ENCODE measurements at places on chromosomes 16 and 17.

DNA sequence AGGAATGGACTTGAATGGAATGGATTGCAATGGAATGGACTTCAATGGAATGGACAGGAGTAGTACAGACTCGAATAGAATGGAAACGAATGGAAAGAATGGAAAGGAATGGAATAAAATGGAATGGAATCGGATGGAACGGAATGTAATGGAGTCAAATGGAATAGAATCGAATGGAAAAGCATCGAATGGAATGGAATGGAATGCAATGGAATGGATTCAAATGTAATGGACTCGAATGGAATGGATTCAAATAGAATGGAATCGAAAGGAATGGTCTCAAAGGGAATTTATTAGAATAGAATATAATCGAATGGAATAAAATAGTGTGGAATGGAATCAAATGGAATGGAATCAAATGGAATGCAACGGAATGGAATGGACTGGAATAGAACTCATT, 484.9 kb upstream of the WSB1 start:
- DNase-seq = no peak

- DNase-seq = no peak
Measured at GRCh38 chr16:17069681-17070080, 401.1 kb downstream of the XYLT1 start.

DNA sequence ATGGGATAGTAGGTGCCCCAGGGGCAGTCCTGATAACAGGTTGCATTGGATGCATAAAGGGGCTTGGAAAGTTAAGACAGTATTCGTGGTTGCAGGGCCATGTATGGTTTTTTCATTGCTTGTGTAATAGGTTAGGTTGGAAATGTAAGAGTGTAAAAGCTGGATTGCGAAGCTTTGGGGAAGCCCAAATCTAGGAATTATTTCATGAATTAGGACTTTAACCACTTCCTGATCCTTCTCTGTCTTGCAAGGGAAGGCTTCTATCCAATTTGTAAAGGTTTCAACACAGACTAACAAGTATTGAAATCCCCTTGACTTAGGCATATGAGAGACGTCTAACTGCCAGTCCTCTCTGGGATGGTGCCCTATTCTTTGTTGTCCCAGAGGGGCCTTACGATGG, 7.8 kb upstream of the CCL17 start:
- no peak for DNase-seq

- no peak for DNase-seq
Measured at GRCh38 chr17:5410594-5411272, 8.7 kb downstream of the NUP88 start.

- no peak for DNase-seq
Measured at GRCh38 chr17:8889458-8890210, 22.2 kb upstream of the PIK3R6 start.

GRCh38 chr17:74633326-74633725, 9.8 kb upstream of the CD300E start:
- no peak for DNase-seq

DNA sequence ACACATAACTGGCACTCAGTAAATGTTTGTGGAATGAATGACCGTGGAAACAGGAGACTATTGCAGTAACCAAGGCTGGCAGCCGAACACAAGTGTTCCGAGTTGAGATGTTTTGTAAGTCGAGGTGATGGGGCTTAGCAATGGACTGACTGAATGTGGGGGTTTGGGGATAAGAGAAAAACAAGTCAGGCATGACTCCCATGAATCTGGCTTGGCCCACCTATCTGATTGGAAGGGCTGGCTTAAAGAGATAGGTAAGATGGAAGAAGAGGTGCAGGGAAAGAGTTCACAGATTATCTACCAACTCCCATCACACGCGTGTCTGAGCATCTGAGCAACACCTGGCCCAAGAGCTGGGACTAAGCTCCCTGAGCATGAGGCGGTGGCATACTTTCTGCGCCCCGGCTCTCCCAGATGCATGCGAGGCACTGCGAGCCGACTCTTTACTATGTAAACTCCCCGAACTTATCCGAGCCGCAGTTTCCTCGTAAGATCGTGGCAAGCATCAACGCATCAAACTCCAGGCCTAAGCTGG, 539 bp downstream of the IFT20 start:
- no peak for DNase-seq

DNA sequence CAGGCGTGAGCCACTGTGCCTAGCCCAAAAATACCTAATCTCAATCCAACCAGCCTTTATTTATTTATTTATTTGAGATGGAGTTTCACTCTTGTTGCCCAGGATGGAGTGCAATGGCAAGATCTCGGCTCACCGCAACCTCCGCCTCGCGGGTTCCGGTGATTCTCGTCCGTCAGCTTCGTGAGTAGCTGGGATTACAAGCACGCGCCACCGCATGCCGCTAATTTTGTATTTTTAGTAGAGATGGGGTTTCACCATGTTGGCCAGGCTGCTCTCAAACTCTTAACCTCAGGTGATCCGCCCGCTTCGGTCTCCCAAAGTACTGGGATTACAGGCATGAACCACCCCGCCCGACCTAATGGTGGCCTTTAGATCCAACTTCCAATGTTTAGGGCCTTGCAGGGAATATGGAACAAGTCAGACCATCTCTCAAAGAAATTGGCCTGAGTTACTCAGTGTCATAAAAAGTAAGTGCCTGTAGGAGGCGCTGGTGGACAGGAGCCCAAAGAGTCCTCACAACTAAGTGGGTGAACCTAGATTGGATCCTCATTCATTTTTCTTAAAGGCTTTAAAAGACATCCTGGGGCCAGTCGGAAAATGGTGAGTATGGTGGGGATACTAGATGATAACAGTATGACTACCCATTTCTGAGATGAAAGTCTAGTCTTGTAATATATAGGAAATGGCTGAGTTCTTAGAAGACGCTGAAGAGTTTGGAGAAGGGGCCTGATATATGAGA, 4.6 kb downstream of the ZSCAN10 start:
- DNase-seq = peak; percentile 69

DNA sequence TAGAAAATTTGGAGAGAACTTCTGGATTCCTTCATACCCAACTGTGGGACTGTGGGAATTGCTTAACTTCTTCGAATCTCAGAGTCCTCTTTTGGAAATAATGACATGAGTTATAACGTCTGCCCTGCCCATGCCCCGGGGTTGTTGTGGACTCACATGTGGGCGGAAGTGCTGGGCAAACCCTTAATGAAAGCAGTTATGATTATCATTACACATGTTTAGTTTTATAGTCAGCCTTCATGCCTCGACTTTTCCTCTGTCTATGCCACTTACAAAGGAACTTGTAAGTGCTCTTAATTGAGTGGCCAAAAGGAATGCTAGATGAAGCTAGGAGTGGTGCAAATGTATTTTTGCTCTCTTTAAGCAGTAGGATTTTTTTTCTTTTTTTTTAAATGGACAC, 3.9 kb downstream of the KRT27 start:
- no peak for DNase-seq

GRCh38 chr17:46009681-46010596, 10.9 kb downstream of the STH start:
- no peak for DNase-seq

DNA sequence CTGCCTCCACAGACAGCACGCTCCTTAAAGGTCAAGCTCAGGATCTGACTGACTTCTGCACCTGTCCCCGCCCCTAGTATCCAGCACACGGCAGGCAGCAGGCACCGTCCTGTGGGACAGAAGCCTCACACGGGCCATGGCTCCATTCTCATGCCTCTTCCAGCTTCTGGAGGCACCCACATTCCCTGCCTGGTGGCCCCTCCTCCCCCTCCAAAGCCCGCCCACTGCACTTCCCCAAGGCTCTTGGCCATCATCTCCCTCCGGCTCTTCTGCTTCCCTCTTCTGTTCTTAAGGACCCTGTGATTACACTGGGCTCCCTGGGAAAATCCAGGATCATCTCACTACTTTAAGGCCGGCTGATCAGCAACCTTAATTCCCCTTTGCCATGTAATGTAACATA, 3.5 kb downstream of the CANT1 start:
- DNase-seq = no peak

- DNase-seq = no peak
Measured at GRCh38 chr16:81480606-81481206, 36.1 kb downstream of the CMIP start.

GRCh38 chr16:78879011-78879410, 721.5 kb downstream of the MAF start:
- DNase-seq = no peak

- no peak for DNase-seq
Measured at GRCh38 chr17:3034578-3034920, 28.9 kb downstream of the OR1D5 start.

DNA sequence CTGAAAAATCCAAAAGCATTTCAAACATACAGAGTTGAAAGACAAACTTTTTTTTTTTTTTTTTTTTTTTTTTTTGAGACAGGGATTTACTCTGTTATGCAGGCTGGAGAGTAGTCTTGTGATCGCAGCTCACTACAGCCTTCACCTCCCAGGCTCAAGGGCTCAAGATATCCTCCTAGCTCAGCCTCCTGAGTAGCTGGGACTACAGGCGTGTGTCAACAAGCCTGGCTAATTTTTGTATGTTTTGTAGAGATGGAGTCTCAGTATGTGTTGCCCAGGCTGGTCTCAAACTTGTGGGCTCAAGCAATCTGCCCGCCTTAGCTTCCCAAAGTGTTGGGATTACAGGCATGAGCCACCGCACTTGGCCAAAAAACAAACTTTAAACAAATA, 64.2 kb upstream of the KIFC3 start:
- DNase-seq = no peak

GRCh38 chr17:77240976-77241375, 100.2 kb downstream of the SEC14L1 start:
- no peak for DNase-seq

Data from stimulated activated CD4-positive, alpha-beta T cell treated with anti-CD3 and anti-CD28 coated beads, Interleukin-12 subunit alpha, Interleukin-12 subunit beta, amount 100 ng/mL, for 48 hours (primary cell).